ENCODE measurements at places on chromosomes 16 and 17.
A peak's percentile ranks its signal among the peaks of the same experiment; 100 is the strongest.

DNA sequence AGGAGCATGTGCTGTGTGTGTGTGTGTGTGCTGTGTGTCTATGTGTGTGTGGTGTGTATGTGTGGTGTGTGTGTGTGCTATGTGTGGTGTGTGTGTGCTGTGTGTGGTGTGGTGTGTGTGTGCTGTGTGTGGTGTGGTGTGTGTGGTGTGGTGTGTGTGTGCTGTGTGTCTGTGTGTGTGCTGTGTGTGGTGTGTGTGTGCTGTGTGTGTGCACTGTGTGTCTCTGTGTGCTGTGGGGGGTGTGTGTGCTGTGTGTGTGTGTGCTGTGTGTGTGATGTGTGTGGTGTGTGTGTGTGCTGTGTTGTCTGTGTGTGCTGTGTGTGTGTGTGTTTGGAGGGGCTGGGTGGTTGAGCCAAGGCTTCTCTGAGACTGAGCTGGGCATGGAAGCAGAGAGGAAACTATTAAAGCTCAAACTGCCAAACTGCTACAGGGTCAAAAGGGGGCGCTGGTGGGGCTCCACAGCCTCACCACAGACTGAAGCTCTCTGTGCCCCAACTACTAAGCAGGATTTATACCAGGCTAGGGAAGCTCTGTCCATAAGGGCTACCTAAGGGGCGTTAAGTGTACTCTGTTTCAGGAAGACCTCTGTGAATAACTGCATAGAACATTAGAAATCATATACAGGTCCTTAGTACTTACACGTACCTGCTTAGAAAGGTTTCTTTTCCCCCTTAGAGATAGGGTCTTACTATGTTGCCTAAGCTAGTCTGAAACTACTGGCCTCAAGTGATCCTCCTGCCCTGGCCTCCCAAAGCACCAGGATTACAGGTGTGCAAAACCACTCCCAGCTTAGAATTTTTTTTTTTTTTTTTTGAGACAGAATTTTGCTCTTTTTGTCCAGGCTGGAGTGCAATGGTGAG is 27.8 kb upstream of the GHDC start:
- peak; percentile 61 for DNase-seq

GRCh38 chr17:29574732-29575510 is 6.4 kb downstream of the TP53I13 start:
- no peak for DNase-seq

GRCh38 chr16:10737068-10737625 is 6.5 kb upstream of the NUBP1 start:
- peak; percentile 59 for DNase-seq

GRCh38 chr16:11688520-11688886 is 20.2 kb downstream of the SNN start:
- DNase-seq = no peak

- DNase-seq = no peak
Observed at GRCh38 chr17:50871364-50871763, 5.2 kb upstream of the TOB1 start.

- DNase-seq = peak; percentile 60
Observed at GRCh38 chr16:86975445-86975844, 341.7 kb downstream of the C16orf95 start.

- DNase-seq = no peak
Observed at GRCh38 chr16:20940871-20941635, 40.5 kb downstream of the LYRM1 start.

DNA sequence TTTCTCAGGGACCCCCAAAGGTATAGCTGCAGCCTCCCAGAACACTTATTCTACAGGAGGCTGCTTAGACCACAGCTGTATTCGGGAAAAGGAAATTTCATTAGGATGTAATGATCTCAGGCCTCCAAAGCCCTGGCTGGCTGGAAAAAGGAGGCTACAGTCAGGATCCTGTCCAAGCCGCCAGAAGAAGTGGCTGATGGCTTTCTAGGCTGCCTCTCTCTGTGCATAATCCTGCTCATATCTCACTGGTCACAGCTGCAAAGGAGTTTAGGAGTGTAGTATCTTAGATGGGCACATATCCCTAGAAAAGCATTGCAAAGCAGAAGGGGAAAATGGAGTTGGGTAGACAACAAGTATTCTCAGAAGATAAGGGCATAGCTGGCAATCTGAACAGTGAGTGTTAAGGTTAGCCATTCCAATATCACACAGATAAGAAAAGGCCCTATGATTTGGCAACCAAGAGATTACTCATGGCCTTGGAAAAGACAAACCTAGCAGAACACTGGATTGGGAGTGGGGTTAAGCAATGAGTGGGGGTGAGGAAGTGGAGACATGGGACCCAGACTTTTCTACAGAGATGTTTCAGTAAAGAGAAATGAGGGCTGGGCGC is 26.0 kb upstream of the PRKCA start:
- no peak for DNase-seq

DNA sequence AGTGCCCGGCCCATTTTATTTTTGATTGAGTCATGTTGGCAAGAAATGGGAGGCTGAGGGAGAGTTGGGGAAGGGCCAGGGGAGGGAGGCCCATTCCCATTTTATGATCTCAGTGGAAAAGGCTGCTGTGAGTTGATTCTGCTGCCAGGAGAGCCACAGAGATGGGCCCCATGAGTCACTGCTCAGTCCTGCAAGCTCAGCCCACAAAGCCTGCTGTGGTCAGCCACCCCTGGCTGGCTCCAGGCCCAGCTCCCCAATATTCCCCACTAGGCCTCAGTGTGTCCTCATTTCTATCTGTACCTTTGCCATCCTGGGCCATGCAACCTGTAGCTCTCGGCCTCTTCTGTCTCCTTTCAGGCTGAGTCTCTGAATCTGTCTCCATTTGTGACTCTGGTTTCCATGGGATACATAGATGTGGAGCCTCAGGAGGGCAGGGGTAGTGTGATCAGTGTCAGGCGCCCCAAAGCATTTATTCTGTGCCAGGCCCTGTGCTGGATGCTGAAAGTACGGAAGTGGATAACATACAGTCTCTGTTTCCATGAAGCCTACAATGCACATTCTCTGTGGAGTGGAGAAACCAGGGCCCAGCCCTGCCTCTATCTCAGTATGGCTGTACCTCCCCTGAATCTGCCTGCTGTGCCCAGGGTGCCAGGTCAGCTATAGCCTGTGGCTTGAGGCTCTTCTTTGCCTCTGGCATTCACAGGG is 1.9 kb upstream of the PLEKHG4 start:
- DNase-seq = no peak

GRCh38 chr17:59839651-59840328 is 53.0 kb downstream of the TUBD1 start:
- DNase-seq = no peak

GRCh38 chr17:53719229-53719628 is 103.5 kb upstream of the KIF2B start:
- DNase-seq = no peak

DNA sequence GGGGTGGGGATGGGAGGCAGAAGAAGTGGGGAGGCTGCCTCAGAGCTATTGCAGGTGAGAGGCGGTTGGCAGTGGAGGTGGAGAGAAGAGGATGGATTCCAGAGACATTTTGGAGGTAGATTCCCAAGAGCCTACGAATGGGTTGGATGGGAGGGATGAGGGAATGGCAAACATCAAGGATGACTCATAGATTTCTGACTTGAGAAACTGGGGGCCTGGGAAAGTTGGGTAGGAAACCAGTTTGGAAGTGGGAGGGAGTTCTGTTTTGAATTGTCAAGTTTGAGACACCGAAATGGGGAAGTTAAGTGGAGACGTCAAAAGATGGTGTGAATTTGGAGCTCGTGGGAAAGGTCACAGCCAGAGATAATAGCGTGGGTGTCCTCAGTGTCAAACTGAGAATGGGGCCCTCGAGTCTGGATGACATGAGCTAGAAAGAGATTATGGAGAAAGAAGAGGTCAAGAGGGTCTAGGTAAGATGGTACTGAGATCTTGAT is 6.2 kb upstream of the CYLD start:
- no peak for DNase-seq

DNA sequence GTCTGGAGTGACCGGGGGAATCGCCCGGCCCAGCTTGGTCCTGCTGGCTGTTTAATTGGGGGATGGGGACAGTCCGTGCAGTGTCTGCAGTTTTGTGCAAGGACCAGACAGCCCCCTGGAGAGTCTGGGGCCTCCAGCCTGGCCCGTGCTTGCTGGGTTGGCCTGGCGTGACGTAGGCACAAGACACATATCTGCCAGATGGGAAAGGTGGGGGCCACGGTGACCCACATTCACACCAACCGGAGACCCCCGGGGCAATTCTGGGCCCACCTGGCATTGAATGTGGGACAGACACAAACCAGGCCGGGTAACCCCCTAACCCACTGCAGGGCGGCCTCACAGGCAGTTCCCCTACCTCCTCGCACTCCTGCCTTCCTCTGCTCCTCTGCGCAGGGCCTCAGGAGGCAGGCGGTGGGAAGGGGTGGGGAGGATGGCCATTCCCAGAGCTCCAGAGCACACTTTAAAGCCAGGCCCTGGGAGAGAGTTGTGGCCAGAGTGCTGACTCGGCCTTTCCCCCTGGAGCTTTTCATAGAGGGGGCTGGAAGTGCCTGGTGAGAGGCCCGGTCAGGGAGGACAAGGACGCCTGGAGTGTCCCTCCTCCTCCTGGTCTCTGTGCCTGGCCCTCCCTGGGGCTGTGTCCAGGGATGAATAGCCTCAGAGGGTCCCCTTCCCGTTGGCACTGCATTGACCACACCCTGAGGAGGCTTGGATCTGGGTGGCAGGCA is 1.5 kb downstream of the MRC2 start:
- DNase-seq = no peak

- DNase-seq = no peak
Observed at GRCh38 chr16:75462806-75463205, 1.7 kb downstream of the TMEM170A start.

DNA sequence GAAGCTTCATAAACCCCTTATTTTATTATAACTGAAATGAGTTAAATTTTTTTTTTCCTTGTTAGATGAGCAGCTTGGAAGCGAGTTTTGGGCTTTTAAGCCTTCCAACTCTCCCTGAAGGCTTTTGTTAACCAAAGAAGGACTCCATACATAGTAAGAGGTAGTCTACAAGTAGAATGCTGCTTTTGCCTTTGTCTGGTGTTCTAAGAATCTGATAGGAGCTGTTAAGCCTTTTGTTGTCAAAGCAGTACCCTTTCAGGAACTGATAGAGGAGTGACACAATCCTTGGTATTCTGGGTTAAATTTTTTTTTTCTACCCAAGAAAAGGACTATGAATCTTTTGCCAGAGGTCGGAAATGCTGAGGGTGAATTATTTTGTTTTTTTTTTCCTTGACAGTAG is 26.1 kb downstream of the MAP2K4 start:
- DNase-seq = no peak

DNA sequence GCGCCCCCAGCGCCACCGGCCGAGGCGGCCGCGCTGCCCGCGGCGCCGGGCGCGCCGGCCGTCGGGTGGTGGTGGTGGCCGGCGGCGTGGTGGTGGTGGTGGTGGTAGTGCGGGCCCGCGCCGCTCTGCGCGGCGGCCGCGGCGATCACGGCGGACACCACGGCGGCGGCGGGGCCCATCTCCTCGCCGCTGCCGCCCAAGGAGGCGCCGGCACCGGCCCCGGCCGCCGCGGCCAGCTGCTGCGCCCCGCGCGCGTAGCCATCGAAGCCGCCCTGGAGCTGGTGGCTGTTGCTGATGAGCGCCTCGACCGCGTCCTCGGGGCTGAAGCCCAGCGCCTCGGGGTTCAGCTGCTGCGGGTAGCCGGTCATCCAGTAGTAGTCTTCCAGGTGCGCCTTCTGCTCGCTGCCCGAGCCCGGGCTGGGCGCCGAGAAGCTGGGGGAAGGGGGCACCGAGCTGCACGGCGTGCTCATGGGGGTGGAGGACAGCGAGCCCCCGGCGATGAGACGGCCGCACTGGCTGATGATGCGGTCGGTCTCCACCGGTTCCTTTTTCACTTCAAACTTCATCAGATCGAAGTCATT is 1.2 kb downstream of the MAF start:
- peak; percentile 38 for DNase-seq

GRCh38 chr17:22517716-22518115 is 825.4 kb downstream of the KCNJ18 start:
- no peak for DNase-seq

GRCh38 chr17:48054238-48055185 is 6.4 kb downstream of the NFE2L1 start:
- peak; percentile 96 for DNase-seq

Measured in WTC11 (cell line).